ENCODE measurements at places on chromosomes 5 and 9. TPM values are rescaled to one million over a fixed set of nuclear protein-coding genes. Genes with fewer than 3 reads are reported as not detected.

The AQP3 gene
- total RNA-seq = 0.61 TPM

The LCN9 gene
- total RNA-seq = not detected

The LECT2 gene
- not detected for total RNA-seq

The ANKDD1B gene
- total RNA-seq = under 0.01 TPM

The PITX1 gene
- 0.32 TPM for total RNA-seq

The WDR41 gene
- total RNA-seq = 104 TPM

The ADGRD2 gene
- total RNA-seq = not detected

The GLDC gene
- 6.4 TPM for total RNA-seq

The PDE8B gene
- 0.15 TPM for total RNA-seq

The EXOSC2 gene
- 63.7 TPM for total RNA-seq

The FAM221B gene
- total RNA-seq = not detected

The FOXD1 gene
- total RNA-seq = 0.30 TPM

The NDOR1 gene
- 3.6 TPM for total RNA-seq

The FRMD3 gene
- 0.76 TPM for total RNA-seq

The DNM1 gene
- total RNA-seq = 0.97 TPM

The PCDHA4 gene
- 0.61 TPM for total RNA-seq

The MAMDC2 gene
- total RNA-seq = 6.5 TPM

The IL4 gene
- total RNA-seq = not detected

The SPATA31E1 gene
- total RNA-seq = not detected

The LRRC19 gene
- not detected for total RNA-seq

The SPATA31A3 gene
- total RNA-seq = not detected

The SLC6A3 gene
- not detected for total RNA-seq

All from epithelial cell of umbilical artery (primary cell).